ENCODE measurements at places on chromosomes 1 and 21.
A peak's percentile ranks its signal among the peaks of the same experiment; 100 is the strongest.

- no peak for DNase-seq
Observed at GRCh38 chr1:192620071-192620635, 15.8 kb upstream of the RGS13 start.

DNA sequence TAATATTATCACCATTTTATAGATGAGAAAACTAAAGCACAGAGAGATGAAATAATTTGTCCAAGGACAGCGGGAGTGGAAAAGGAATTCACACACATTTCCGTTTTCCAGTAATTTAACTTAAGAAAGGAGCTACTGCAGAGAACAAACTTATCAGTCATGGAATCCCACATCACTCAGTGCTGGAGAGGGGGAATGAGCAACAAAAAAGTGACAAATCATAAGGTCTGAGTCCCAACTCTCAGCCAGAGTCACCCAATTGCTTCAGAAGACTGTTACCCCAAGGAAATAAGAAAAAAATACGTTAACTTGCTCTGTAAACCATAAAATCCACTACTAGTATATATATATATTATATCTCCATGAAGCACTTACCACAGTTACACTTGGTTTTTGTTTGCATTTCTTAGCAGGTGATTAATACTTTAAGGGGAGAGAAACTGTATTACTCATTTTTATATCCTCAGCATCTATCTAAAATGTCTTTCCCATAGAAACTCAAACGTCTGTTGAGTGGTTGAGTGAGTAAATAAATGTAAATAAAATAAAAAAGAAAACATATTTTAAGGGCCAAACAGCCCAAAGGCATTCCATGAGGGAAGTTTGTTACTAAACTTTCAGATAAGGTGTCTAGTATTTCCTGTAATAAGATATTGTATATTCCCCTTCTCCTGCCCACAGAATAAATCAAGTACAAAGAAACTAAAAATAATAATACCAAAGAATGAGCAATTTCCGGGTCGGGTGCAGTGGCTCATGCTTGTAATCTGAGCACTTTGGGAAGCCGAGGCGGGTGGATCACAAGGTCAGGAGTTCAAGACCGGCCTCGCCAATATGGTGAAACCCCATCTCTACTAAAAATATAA lies 76.8 kb downstream of the SLC45A1 start:
- no peak for DNase-seq

DNA sequence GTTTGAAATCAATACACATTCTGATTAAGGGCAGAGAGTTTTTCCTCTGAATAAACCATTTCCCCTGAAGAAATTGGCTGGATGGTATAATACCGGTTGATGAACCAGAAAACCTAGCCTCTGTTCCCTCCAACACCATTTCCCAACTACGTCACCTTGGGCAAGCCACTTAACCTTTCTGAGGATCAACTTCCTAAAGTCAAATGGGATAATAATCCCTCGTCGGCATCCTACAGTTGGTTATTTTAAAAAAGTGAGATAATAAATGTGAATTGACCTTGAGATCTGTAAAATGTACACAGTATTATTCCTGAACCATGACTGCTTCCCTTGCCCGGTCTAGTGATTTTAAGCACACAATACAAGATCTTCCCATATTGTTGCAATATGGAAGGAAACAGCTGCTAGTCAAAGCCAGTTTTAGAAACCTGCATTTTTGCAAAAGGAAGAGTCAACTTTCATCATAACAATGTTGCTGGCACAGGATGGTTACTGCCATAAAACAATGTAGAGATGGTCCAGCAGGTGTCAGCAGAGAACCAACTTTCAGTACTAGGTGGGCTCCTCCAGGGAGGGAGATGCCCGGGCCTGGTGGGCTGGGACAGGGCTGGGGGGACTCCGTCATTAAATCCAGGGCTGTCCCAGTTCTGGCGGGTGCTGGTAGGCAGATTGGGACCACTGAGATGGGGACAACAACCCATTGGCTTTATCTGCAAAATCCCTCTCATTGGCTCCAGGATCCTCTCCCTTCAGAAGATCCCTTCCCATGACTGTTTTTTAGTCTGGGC lies 5.2 kb upstream of the HLX start:
- DNase-seq = no peak

DNA sequence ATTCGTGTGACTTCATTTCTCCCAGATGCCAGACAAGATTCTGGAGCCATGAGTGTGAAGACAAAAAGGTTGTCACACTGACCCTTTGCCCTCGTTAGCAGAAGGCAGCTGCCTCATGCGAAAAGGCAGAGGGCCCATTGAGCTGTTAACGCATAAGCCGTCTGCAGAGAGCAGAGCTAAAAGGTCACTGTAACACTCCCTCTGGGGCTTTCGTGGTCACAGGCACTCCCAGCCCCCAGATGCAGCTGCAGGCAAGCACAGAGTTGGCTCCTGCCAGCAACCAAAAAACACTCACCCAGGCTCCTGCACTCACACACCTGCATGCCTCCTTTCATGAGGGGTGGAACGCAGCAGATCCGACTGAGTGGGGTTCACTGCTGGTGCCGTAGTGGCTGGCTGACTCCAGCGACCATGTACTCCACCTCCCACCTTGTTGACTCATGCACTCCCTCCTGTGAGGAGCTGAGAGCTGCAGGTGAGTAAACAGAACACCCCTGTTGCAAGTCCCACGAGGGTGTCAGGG lies 287.5 kb downstream of the SMYD3 start:
- DNase-seq = no peak

GRCh38 chr1:115139381-115139780 lies 50.1 kb upstream of the TSPAN2 start:
- no peak for DNase-seq

DNA sequence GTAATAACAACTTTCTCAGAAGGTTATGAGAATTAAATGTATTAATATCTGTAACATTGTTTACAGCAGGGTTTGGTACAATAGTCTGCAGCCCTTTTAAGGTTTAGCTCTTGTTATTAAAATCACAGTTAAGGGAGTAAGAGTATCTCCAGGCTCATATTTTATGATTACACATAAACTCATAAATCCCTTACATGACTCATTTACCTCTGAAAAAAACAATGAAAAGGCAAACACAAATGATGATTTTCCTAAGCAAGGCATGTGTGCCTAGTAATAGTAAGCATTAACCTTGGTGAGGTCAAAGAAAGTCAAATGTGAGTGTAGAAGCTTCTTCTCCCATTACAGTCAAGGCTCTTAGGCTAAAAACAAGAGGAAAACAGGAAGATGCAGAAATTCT lies 84.5 kb upstream of the ADGRL4 start:
- no peak for DNase-seq

- no peak for DNase-seq
Observed at GRCh38 chr21:38820471-38821239, 14.9 kb downstream of the ETS2 start.

DNA sequence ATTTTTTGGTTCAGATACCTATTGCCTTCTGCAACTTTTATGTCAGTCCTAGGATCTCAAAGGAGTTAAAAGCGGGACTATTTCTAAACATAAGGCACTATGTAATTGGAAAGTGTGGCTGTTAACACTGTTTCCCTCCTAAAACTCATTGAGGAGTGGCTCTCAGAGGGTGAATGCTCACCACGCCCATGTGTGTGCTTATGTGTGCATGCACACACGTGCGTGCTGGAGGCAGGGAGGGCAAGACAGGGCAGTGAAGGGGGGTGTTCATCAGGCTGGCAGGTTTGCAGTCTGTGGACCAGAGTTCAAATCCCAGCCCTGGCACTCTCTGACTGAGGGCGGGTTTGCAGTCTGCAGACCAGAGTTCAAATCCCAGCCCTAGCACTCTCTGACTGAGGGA lies 22.4 kb downstream of the KCNAB2 start:
- DNase-seq = no peak

- DNase-seq = no peak
Observed at GRCh38 chr1:18731591-18732235, 101.1 kb downstream of the PAX7 start.

DNA sequence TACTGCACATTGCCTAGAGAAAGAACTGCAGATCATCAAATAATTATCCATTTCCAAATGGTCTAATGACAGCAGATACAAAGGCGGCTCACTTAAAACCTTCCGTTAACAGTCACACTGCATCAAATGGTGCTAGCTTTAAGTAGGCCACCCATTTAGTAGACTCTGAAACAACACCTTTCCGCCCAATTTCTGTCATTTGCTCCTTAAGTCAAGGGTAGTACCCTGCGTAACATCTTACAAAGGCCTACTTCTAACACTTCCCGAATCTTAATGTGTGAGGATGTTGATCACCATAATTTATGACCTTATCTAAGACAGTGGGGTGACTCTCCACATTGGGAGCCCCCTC lies 692 bp upstream of the RALGPS2 start:
- peak; percentile 31 for DNase-seq

- DNase-seq = no peak
Observed at GRCh38 chr21:8990326-8991087, 1530.9 kb upstream of the TPTE start.
